ENCODE measurements at places on chromosomes 2 and 18. TPM values are rescaled to one million over a fixed set of nuclear protein-coding genes. Genes with fewer than 3 reads are reported as not detected.

CAPN14 gene
- 4.7 TPM for total RNA-seq

DNA sequence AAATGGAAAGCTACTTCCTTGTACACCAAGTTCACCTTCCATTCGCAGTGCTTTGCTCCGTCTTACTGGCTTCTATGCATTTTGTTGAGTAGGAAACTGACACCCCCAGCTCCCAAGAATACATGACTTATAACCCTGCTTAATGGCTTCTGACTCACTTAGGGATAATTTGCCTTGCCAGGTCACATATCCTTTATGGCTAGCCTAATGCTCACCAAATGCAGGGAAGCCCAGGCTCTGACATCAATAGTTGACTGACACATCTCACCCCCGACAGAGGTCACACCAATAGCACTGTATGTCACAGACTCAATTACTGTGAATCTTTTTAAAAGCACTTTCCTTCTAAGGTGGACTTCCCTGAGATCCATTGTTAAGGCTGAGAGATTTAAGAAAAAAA is 147.2 kb downstream of the DTNA start:
- DNase-seq: no peak

- DNase-seq: no peak
Measured at GRCh38 chr2:170029551-170029950, 148.4 kb upstream of the MYO3B start.

POU3F3 gene
- total RNA-seq: not detected

RUFY4 gene
- total RNA-seq: not detected

DNA sequence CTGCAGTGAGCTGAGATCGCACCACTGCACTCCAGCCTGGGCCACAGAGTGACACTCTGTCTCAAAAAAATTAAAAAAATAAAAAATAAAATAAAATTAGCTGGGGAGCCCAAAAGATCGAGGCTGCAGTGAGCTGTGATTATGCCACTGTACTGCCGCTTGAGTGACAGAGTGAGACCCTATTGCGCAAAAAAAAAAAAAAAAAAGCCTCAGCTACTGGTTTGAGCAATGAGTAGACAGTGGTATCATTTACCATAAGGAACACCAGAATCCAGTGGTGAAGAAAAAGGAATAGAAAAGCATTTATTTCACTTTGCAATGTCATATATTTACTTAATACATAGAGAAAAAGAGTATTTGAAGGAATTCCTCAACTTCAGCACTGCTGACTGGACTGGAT is 3.0 kb downstream of the SAP130 start:
- DNase-seq: no peak

DNA sequence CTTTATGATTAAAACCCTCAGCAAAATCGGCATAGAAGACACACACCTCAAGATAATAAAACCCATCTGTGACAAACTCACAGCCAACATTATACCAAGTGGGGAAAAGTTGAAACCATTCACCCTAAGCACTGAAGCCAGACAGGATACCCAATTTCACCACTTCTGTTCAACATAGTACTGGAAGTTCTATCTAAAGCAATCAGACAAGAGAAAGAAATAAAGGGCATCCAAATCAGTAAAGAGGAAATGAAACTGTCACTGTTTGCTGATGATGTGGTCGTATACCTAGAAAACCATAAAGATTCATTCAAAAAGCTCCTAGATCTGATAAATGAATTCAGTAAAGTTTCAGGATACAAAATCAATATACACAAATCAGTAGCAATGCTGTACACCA is 16.4 kb upstream of the RPRD1A start:
- no peak for DNase-seq

DNA sequence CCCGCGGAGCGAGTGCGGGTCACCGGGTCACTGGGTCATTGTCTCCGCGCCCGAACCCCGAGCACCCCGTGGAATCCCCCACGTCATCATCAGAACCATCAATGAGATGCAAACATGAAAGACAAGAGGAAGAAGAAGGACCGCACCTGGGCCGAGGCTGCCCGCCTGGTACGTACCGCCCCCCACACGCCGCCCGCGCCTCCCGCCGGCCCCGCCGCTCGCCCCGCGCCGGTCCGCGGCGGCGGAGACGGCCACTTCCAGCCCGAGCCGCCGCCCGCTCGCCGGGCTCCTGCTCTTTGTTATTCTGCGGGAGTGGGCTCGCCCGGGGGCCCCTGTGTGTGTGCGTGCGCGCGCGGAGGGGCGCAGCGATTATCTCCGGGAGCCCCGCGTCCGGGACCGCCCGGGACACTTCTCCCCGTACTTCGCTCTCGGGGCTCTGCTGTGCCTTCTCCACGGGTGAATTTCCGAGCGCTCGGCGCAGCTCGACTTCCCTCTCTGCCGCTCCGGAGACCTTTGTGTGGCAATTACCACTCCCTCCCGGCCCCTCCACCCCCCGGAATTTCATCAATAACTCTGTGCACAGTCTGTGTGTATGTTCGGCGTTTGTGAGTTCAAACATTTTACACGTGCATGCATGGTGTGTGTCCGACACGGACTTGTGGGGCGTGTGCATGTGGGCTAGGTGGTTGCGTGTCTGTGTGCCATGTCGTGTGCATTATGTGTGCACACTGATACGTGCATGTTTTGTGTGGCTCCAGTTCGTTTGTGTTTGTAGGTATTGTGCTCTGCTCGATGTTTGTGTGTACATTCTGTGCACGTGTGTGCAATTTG is 714 bp downstream of the ASXL3 start:
- no peak for DNase-seq

MOCOS gene
- total RNA-seq: 2.2 TPM

GRB14 gene
- 2.7 TPM for total RNA-seq

BOLL gene
- not detected for total RNA-seq

RAD51AP2 gene
- total RNA-seq: 0.25 TPM

GRCh38 chr2:181117206-181117925 is 137.0 kb downstream of the UBE2E3 start:
- DNase-seq: no peak

GRCh38 chr18:37403100-37403781 is 162.4 kb downstream of the CELF4 start:
- no peak for DNase-seq

- no peak for DNase-seq
Measured at GRCh38 chr18:56246916-56247315, 391.5 kb downstream of the TXNL1 start.

DNA sequence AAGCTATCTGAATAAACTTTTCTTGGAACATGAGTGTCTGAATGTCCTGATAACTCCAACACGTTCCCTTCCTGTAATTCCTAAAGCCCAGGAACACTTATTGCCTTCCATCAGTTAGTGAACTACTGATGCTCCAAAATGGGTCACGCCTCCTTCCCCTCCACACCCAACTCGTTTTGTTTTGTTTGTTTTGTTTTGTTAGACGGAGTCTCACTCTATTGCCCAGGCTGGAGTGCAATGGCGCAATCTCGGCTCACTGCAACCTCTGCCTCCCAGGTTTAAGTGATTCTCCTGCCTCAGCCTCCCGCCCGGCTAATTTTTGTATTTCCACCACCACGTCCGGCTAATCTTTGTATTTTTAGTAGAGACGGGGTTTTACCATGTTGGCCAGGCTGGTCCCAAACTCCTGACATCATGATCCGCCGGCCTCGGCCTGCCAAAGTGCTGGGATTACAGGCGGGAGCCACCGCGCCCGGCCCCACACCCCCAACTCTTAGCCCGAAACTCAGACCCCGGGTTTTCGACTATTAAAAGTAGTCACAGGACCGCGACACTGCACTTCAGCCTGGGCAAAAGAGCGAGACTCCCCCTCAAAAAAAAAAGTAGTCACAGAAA is 774 bp downstream of the IER3IP1 start:
- no peak for DNase-seq

DNA sequence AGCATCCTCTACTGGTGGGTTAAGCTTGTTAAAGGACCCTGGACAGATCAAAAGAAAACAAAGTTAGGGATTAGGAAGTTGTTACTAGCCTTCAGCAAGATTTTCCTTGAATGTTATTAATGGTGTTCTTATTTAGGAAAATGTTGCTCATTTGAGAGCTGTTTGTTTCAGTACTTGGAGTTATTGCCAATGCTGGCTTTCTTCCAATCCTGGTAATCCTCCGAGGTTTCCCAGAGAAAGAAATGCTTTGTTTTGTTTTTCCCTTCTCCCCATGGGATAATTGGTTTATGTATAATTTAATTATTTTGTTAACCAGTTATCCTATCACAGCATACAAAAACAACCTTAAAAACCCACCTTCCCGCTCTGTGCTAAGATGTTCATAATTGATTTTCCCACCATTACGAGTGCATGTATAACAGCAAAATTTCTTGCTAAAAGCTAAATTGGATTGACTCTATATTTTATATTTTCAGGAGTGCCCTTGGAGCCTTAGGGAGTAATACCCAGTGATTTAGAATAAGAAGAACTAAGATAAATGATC is 79.8 kb downstream of the MGAT5 start:
- DNase-seq: no peak

CCDC150 gene
- 3.9 TPM for total RNA-seq

RAB6C gene
- total RNA-seq: not detected

GNAL gene
- total RNA-seq: 23.3 TPM

DNA sequence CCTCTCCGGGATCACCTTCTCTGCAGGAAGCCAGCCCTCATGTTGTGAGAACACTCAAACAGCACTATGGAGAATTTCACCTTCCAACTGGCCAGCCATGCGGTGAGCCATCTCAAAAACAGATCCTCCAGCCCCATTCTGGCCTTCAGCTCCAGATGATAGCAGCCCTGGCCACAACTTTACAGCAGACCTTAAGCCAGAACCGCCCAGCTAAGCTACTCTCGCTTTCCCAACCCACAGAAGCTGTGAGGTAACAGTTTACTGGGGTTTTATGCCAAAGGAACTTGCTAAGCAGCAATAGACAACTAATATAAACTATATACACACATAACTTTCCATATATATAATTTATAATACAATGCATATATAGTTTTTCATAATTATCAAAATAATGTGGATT is 11.6 kb upstream of the PTPN4 start:
- no peak for DNase-seq
